Activated CD4-positive, alpha-beta T cell treated with anti-CD3 and anti-CD28 coated beads for 36 hours (primary cell): ENCODE measurements at places on chromosomes 3 and 15. TPM values are rescaled to one million over a fixed set of nuclear protein-coding genes. Genes with fewer than 3 reads are reported as not detected.

GRCh38 chr15:101646672-101647071, 5.5 kb downstream of the TM2D3 start:
- no peak overlapping the region for H3K4me3 ChIP-seq
- H3K4me1 ChIP-seq, result peaks cover 59% of the 10 kb centered on the region
- peak overlapping the region; percentile 47 for H3K27ac ChIP-seq
- peaks cover 57% of the 10 kb centered on the region for H3K36me3 ChIP-seq
- no peak for DNase-seq

GRCh38 chr15:38864827-38865581, 300.4 kb upstream of the RASGRP1 start:
- H3K27ac ChIP-seq, result no peak overlapping the region
- DNase-seq, result no peak
- H3K36me3 ChIP-seq, result no peaks in the 10 kb centered on the region
- peaks cover 5% of the 10 kb centered on the region for H3K27me3 ChIP-seq
- no peak overlapping the region for H3K4me3 ChIP-seq

DNA sequence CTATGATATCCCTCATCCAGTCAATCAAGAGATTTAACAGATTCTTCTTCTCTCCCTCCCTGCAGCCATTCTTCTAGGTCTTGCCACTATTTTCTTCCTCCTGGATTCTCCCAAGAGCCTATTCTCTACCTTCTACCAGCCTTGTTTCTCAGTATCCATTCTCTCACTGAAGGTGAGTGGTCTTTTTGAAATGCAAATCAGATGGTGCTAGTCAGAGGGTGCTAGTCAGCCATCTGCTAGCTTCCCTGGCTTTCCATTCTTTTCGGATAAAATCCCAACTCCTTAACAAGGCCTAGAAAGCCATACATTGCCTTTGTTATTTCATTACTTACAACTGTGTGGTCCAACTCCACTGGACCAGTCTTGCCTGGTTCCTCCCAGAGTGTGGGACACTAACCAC, 734.3 kb upstream of the CFAP20DC start:
- H3K27ac ChIP-seq, result no peak overlapping the region
- H3K4me1 ChIP-seq, result peaks cover 27% of the 10 kb centered on the region
- H3K4me3 ChIP-seq, result no peak overlapping the region
- DNase-seq, result no peak

GRCh38 chr15:44711743-44712345, 527 bp downstream of the B2M start:
- DNase-seq, result peak; percentile 72
- H3K27me3 ChIP-seq, result no peaks in the 10 kb centered on the region
- H3K4me3 ChIP-seq, result peak overlapping the region; percentile 96
- H3K4me1 ChIP-seq, result peaks cover 37% of the 10 kb centered on the region

- no peaks in the 10 kb centered on the region for H3K36me3 ChIP-seq
- no peaks in the 10 kb centered on the region for H3K27me3 ChIP-seq
Measured at GRCh38 chr3:32366638-32367397, 24.8 kb upstream of the CMTM7 start.

GRCh38 chr3:187714404-187714979, 12.1 kb upstream of the RTP2 start:
- DNase-seq, result peak; percentile 82
- no peak overlapping the region for H3K27ac ChIP-seq
- no peaks in the 10 kb centered on the region for H3K27me3 ChIP-seq
- no peaks in the 10 kb centered on the region for H3K36me3 ChIP-seq
- peaks cover 12% of the 10 kb centered on the region for H3K4me1 ChIP-seq

GRCh38 chr15:48627260-48627940, 18.1 kb downstream of the FBN1 start:
- H3K36me3 ChIP-seq, result no peaks in the 10 kb centered on the region
- H3K27me3 ChIP-seq, result peaks cover 2% of the 10 kb centered on the region
- no peak overlapping the region for H3K27ac ChIP-seq
- H3K4me3 ChIP-seq, result no peak overlapping the region
- H3K4me1 ChIP-seq, result no peaks in the 10 kb centered on the region
- DNase-seq, result no peak

DNA sequence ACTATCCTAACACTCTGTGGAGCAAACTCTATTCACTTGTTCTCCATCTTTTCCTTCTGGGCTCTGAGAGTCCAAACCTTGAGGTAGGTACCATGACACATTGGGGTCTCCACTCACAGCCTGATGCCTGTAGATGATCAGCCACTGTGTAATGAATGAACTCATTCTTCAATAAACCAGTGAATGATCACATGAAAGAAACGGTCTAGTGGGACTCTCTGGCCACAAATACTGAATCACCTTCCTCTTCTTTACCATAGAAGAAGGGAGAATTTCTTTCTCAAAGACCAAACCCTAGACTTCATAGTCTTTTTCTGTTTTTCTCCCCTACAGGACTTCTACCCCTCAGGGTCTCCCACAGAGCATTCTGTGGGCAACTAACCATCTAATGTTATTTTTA, 20.5 kb upstream of the ABHD2 start:
- H3K27me3 ChIP-seq, result no peaks in the 10 kb centered on the region
- peaks cover 13% of the 10 kb centered on the region for H3K4me1 ChIP-seq
- peak overlapping the region; percentile 74 for H3K27ac ChIP-seq
- peaks cover 5% of the 10 kb centered on the region for H3K36me3 ChIP-seq
- no peak for DNase-seq

DNA sequence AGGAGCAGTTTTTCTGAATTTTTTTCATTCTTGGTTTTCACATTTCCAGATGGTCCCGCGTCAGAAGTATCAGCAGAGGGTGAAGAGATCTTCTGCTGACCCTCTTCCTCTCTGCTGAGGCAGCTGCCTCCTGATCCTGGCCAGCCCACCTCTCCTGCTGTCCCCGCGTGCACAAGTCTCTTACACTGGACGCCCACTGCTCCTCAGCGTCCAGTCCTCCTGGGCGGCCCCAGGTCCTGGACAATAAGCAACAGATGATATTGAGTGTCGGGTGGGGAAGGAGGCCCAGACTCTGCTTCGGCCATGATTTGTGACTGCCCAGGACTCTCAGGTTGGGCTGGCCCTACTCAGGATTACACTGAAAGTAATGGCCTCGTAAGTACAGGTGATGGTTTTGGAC, 50.1 kb downstream of the KLHL25 start:
- H3K4me3 ChIP-seq, result no peak overlapping the region
- H3K27me3 ChIP-seq, result no peaks in the 10 kb centered on the region
- peak overlapping the region; percentile 72 for H3K27ac ChIP-seq
- H3K4me1 ChIP-seq, result no peaks in the 10 kb centered on the region
- H3K36me3 ChIP-seq, result peaks cover 49% of the 10 kb centered on the region

GRCh38 chr15:40136470-40137302, 24.2 kb upstream of the BUB1B start:
- H3K27me3 ChIP-seq, result no peaks in the 10 kb centered on the region
- H3K4me1 ChIP-seq, result no peaks in the 10 kb centered on the region
- no peak overlapping the region for H3K27ac ChIP-seq
- no peaks in the 10 kb centered on the region for H3K36me3 ChIP-seq
- no peak overlapping the region for H3K4me3 ChIP-seq

DNA sequence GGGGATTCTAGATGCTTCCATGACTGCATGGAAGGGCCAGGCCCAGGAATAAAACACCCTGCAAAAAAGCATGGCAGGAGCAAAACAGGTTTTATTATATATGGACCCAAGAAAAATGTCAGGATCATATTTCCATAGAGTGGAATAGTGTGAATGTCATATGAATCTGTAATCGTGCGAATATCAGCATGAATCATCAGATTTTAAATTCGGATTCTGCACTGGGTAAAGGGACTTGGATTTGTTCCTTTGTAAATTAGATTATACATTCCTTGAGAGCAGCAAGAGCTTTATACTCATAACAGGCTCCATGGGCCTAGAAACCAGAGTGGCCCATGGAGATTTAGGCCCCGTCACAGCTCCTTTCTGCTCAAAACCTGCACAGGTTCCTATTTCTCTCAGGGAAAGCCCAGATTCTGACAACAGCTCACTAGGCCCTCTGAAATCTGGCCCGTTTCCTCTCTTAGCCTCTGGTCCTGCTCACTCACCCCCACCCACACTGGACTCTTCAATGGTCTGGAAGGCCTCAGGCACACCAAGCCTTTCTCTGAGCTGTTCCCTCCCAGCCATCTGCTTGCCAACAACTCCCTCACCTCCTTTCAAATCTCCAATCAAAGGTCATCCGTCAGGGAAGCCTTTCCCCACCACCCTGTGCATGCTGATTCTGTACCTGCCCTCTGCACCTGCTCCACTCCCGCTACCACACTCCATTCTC, 76.0 kb downstream of the FEM1B start:
- H3K36me3 ChIP-seq, result peaks cover 4% of the 10 kb centered on the region
- no peak overlapping the region for H3K4me3 ChIP-seq
- peak overlapping the region; percentile 86 for H3K27ac ChIP-seq
- no peak for DNase-seq
- H3K4me1 ChIP-seq, result peaks cover 27% of the 10 kb centered on the region
- H3K27me3 ChIP-seq, result no peaks in the 10 kb centered on the region

- peak; percentile 58 for DNase-seq
- peaks cover 32% of the 10 kb centered on the region for H3K4me1 ChIP-seq
- no peaks in the 10 kb centered on the region for H3K27me3 ChIP-seq
- H3K36me3 ChIP-seq, result peaks cover 10% of the 10 kb centered on the region
Measured at GRCh38 chr3:4722103-4722502, 229.0 kb downstream of the ITPR1 start.

DNA sequence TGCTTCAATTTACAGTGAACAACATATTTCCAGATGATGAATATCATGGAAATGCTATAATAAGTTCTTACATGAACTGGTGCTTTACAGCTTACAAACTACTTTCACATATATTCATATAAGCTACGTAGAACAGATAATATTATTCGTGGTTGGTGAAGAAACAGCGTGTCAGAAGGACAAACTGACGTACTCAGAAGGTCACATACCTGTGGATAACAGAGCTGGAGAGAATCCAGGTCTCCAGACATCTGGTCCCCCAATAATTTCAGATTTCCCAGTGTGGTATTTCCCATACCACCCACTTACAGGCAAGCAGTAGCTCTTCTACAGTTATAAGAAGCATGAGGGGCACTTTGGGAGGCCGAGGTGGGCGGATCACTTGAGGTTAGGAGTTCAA, 156.6 kb downstream of the PLD1 start:
- no peaks in the 10 kb centered on the region for H3K27me3 ChIP-seq
- H3K27ac ChIP-seq, result no peak overlapping the region
- H3K36me3 ChIP-seq, result no peaks in the 10 kb centered on the region

GRCh38 chr3:119817583-119818363, 35.9 kb downstream of the NR1I2 start:
- no peaks in the 10 kb centered on the region for H3K27me3 ChIP-seq
- no peak overlapping the region for H3K4me3 ChIP-seq
- no peak overlapping the region for H3K27ac ChIP-seq
- no peak for DNase-seq
- no peaks in the 10 kb centered on the region for H3K4me1 ChIP-seq

The PCLAF gene
- total RNA-seq, result 97.6 TPM

The PCBP4 gene
- 12.5 TPM for total RNA-seq

The CPEB1 gene
- total RNA-seq, result 0.18 TPM

The WDR5B gene
- total RNA-seq, result 2.8 TPM

The ELL3 gene
- total RNA-seq, result 3.6 TPM

The CHRNA7 gene
- 0.11 TPM for total RNA-seq

The LRRC49 gene
- 0.62 TPM for total RNA-seq

The ITIH1 gene
- not detected for total RNA-seq

The OPA1 gene
- total RNA-seq, result 115 TPM

The CHRNA5 gene
- total RNA-seq, result 6.5 TPM

The GPR149 gene
- not detected for total RNA-seq

The GOLGA8J gene
- total RNA-seq, result 0.16 TPM
